ENCODE measurements at places on chromosomes 7 and 10. TPM values are rescaled to one million over a fixed set of nuclear protein-coding genes. Genes with fewer than 3 reads are reported as not detected.
A peak's percentile ranks its signal among the peaks of the same experiment; 100 is the strongest.

Gene VAX1
- total RNA-seq = not detected

Gene SPDYE5
- total RNA-seq = not detected

Gene SLC26A5
- total RNA-seq = not detected

GRCh38 chr10:121942749-121943416, 15.1 kb upstream of the ATE1 start:
- peaks cover 7% of the 10 kb centered on the region for H3K4me1 ChIP-seq
- no peaks in the 10 kb centered on the region for H3K36me3 ChIP-seq
- no peaks in the 10 kb centered on the region for H3K27me3 ChIP-seq
- no peak overlapping the region for H3K27ac ChIP-seq
- no peak overlapping the region for H3K4me3 ChIP-seq
- DNase-seq = peak; percentile 91

- no peak overlapping the region for H3K27ac ChIP-seq
- H3K27me3 ChIP-seq = no peaks in the 10 kb centered on the region
- no peak for DNase-seq
Observed at GRCh38 chr10:36194276-36194675, 552.2 kb upstream of the FZD8 start.

- no peak overlapping the region for H3K4me3 ChIP-seq
- H3K36me3 ChIP-seq = no peaks in the 10 kb centered on the region
- H3K4me1 ChIP-seq = no peaks in the 10 kb centered on the region
Observed at GRCh38 chr7:147079083-147079482, 962.5 kb downstream of the CNTNAP2 start.

GRCh38 chr7:26843705-26844104, 20.7 kb downstream of the SKAP2 start:
- H3K36me3 ChIP-seq = no peaks in the 10 kb centered on the region
- no peak overlapping the region for H3K27ac ChIP-seq
- H3K27me3 ChIP-seq = no peaks in the 10 kb centered on the region

DNA sequence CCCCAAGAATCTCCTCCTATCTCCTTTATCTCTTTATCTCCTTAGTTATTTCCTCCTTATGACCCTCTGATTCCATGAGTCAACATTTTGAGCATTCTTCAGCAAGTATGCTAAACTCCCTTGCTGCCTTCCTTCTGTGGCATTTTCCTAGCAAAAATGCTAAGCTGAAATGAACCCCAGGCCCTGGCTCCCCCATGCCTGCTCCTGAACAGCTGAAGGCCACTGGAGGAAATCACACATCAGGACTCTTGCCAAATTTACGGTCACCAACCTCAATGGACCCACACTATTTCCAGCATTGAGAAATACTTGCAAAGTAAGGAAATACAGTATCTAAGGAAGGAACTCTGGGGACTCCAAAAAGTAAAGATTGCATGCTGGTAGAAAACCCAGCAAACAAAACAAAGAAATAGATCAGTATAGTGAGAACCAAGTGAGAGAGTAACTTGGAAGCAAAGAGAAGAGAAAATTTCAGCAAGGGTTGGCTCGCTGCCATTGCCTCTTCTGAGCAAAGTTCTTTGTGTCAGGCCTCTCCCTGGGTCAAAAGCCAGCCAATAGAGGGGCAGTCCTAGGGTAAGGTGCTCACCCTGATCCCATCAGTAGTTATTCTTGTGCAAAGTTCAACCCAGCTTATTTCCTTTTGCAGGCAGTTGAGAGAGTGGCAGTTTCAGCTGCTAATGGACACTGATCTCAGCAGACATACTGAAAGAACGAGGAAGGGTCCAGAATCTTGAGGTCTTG, 5.1 kb upstream of the PLEKHS1 start:
- H3K4me3 ChIP-seq = no peak overlapping the region
- H3K4me1 ChIP-seq = no peaks in the 10 kb centered on the region
- DNase-seq = peak; percentile 54
- H3K27me3 ChIP-seq = no peaks in the 10 kb centered on the region
- no peak overlapping the region for H3K27ac ChIP-seq

DNA sequence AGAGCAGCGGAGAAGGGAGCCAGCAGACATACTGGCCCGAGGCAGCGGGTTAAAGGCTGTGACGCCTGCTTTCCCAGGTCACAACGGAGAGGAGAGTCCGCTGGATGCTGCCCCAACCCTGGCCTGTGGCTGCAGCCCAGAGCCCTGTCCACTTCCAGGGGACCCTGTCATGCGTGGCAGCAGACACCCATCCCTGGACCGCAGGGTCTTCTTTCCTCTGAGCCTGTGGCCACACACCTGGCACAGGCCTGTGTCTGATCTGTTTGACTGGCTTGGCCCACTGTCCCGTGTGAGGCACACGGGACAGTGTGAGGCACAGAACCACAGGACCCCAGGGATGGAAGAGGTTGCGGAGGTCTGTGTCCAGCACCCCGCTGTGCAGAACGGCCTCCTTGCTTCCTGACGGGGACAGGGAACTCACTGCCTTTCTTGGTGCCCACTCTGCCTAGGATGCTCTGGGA, 42.4 kb downstream of the INSIG1 start:
- no peaks in the 10 kb centered on the region for H3K4me1 ChIP-seq
- no peak for DNase-seq
- no peaks in the 10 kb centered on the region for H3K36me3 ChIP-seq
- no peak overlapping the region for H3K4me3 ChIP-seq
